ENCODE measurements at places on chromosomes 1 and 21.

GRCh38 chr1:27356619-27357280 is 10.0 kb downstream of the MAP3K6 start:
- DNase-seq, result no peak

- no peak for DNase-seq
These were observed 3.6 kb downstream of the OSBPL9 start for GRCh38 chr1:51620470-51620869.

GRCh38 chr1:237124856-237125462 is 83.0 kb downstream of the RYR2 start:
- no peak for DNase-seq

DNA sequence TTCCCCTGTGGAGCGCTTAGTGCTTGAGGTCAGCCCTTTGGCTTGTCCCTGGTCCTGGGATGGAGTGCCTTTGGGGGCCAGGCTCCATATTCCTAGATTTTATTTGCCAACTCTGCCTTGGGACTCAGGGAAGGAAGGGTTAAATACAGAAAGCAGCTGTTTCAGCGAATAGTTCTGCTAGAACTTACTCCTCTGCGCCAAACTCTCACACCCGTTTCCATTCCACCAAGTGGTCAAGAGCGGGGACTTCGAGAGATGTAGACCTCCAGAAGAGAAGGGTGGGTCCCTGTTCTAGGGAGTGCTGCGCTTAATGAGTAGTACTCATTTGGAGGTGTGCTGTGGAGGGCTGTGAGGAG is 704 bp upstream of the TOMM40L start:
- no peak for DNase-seq

DNA sequence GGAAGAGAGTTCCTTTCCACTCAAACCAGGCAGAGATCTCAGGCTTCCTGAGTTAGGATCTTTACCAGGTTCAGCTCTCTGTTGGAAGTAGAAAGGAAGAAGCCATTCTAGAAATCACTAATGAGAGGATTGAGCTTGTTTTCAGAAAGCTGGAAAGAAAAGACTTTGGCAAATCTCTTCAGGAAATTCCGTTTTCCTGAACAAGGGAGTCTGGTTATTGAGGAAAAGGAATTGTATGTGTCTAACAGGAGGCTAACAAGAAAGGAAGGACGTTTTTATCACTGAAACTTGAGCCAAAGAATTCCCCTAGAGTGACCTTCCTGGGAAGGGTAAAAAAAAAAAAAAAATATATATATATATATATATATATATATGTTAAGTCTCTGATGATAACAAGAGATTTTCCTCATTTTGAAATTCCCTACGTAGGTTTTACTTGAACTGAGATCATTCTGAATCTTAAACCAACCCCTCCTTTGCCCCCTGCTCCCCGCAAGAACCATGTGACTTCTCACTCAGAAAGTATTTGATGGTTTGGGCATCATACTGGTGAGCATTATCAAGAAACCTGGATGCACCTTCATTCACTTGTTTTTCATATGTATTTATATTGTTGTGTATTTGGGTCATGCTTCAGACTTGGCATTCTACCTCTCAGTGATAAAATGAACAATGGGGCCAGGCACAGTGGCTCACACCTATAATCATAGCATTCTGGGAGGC is 98.4 kb upstream of the BMP8A start:
- no peak for DNase-seq

DNA sequence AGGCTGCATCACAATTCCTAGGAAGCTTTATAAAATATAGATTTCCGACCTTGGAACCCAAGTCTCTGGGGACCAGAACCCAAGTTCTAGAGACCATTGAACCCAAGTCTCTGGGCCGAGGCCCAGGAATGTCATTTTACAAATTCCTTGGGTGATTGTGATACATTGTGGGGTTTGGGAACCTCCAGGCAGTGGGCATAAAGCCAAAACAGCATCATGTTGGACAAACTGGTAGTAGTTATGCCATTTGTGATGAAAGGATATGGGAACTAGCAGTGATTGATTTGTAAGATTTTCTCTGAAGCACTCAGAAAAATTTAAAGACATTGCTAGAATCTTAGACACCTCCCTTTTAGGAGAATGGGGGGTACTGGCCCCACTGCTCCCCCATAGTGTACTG is 160.2 kb downstream of the HIVEP3 start:
- DNase-seq, result no peak

GRCh38 chr1:57549300-57549699 is 125.4 kb upstream of the DAB1 start:
- no peak for DNase-seq

GRCh38 chr1:206050655-206051235 is 2.2 kb upstream of the RHEX start:
- DNase-seq, result peak; percentile 33

- no peak for DNase-seq
These were observed 1.4 kb upstream of the OLFML3 start for GRCh38 chr1:113977906-113978305.

DNA sequence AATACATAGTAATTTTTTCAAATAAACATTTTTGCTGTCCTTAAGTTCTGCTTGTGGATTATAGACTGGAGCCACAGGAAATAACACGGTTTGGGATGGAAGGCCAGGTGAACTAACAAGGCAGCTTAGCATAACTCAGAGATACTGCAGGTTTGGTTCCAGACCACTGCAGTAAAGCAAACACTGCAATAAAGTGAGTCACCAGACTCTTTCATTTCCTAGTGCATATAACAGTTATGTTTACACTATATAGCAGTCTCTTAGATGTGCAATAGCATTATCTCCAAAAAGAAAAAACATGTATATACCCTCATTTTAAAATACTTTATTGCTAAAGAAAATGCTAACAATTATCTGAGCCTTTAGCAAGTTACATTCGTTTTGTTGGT is 22.0 kb downstream of the LRRC42 start:
- DNase-seq, result no peak

DNA sequence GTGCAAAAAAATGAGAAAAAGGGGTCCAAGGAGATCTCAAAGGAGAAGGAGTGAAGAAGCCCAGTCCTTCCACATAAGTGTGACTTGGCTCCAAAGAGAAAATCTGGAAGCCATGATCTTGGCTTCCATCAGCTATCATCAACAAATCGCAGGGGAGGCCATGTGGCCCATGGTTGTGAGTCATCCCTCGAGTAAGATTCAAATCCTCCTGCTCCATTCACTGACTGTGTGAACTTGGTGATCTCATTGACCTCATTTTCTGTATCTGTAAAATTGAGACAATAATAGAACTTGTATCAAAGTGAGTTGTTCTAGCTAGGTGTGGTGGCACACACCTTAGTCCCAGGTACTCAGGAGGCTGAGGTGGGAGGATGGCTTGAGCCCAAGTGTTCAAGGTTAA is 79.1 kb upstream of the OLIG2 start:
- DNase-seq, result no peak

DNA sequence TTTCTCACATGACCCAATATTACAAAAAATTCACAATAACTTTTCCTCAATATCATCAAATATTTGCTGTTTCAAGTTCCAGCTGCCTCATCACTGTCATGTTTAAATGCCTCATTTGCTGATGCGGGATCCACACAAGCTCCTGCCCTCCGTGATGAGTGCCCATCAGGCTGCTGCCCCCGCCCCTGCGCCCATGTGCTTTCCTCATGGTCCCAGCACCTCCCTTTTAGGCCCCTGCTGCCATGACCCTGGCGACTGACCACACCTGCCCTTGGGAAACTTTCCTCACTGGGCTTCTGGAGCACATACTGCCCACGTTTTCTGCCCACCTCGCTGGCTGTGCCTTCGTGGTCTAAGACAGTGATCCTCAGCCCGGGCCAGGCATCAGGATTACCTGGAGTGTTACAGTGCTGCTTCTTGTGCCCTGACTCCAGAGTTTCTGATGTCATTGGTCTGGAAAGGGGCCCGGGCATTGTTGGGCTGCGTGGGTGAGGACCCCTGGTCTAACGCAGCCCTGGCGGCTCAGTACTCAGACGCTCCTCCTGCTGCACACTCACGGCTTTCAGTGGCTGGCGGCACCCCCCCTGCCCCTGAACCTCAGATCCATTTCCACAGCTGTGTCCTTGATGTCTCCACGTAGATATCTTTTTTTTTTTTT is 20.5 kb downstream of the PLEKHM2 start:
- no peak for DNase-seq
